ENCODE measurements at places on chromosomes 2 and 18.

DNA sequence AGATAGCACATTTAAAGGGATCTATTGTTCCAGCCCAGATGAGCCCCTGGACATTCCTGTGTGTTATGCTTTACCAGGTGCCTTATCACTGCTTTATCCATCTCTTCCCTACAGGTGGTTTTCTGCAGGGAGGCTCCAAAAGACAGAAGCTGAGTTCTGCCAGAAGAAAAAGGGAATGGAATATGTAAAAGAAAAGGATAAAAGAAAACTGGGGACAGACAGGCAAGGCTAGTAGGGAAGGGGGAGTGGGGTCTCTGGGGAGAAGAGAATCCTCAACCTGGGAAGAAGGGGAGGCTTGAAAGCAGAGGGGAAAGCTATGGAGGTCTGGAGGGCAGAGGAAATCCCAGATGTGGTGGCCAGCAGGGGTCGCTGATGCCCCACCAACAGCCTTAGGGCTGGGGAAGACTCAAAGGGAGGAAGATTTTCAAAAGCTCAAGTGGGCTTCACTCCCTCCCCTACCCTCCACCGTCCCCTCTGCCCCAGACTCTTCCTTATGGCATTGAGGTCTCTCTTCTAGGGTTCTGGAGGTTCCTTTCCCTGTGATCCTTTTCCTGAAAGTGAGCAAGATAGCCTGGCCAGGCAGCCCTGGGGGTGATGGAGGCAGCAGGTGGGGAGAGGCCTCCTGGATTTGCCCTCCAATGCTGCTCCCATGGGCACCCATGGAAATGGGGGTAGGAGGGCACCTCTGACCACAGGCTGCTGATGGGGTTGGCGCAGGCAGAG lies 178.1 kb upstream of the PKDCC start:
- DNase-seq, result peak; percentile 43

DNA sequence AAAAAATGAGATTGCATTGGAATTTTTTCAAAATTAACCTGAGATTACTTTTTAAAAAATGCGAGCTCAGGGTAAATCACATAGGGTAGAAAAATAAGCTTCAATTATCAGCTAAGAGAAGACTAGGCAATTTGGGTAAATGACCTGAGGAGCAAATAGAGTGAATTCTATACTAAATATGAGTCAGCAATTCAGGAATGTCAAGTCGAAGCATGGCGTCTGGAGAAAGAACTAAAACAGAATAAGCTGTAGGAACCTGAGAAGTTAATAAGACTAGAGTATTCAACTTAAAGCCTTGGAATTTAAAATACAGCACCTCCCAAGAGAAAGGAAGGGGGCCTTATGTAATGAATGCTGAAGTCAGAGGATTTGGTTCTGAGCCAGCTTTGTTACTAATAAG lies 487.0 kb downstream of the SUCLG1 start:
- no peak for DNase-seq

- no peak for DNase-seq
Observed at GRCh38 chr2:177598326-177599138, 206.0 kb downstream of the AGPS start.

- DNase-seq, result no peak
Observed at GRCh38 chr18:45384962-45385315, 230.3 kb upstream of the SLC14A2 start.

GRCh38 chr2:240460781-240461431 lies 25.4 kb downstream of the GPC1 start:
- no peak for DNase-seq

- DNase-seq, result no peak
Observed at GRCh38 chr2:111905990-111906735, 7.8 kb downstream of the MERTK start.

- no peak for DNase-seq
Observed at GRCh38 chr2:217127744-217128143, 267.9 kb upstream of the TNP1 start.

DNA sequence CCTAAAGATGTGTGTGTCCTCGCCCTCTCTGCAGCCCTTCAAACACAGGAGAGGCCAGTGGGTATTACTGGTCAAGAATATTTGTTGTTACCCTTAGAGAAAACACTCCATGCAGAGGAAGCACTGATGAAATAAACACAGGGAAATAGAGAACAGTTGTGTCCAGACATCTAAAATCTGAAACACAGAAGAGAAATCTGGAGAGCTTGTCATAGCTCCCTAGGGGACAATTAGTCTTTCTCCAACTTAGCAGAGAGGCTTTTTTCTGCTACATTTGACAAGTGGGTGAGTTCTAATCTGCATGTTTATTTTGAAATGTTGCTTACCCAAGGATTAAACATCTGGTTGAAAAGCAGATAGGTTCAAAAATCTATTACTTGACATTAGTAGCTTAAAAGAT lies 190.1 kb downstream of the CTNNA2 start:
- no peak for DNase-seq

DNA sequence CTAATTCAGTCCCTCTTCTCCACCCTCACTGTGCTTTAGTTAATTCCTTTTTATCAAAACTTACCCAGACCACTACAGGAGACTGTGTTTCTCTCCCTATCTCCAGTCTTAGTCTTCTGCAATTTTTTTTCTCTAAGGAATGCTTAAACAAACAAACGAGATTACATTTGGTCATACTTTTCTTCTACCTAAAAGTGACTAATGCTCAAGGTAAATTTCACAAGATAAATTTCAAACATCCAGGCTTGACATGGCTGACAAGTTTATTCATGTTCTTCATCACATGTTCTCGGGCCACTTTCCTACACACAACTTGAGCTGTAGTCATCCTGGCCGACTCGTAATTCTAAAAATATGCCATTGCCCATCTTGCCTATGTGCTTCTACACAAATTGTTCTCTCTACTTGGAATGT lies 23.2 kb upstream of the ACSL3 start:
- no peak for DNase-seq

DNA sequence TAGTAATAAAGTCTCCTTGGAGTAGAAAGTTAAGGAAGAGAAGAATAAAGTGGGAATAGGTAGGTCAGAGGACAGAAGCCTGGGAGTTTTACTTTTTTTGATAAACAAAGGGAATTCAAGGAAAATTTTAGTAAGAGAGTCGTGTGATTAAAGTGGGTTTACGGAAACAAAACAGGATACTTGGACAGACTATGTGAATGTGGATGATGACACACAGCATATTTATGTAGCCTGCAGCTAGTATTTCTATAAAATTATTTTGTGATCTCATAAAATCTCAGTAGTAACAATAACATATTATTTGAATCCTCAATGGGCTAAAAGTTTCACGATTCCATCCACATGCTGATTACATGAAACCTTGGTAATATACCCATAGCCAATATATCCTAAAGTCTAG lies 450.7 kb upstream of the PIK3C3 start:
- DNase-seq, result no peak

- no peak for DNase-seq
Observed at GRCh38 chr2:11797846-11798245, 51.4 kb downstream of the LPIN1 start.

DNA sequence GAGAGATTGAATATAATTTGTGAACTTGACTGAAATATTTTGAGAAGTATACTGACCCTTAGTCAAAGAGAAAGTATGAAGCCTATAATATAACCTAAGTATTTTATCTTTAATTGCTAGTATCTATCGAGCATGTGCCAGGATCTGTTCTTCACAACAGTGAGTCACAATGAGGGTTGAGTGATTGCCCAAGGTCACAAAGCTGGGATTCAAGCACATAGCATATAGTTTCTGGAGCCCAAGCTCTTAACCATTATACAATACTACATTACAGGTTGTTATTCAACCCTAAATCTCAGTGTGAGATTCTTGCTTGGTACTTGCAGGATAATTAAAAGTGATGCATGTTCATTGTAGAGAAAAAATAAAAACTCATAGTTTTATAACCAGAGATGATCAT lies 97.2 kb downstream of the RAB3GAP1 start:
- no peak for DNase-seq

- no peak for DNase-seq
Observed at GRCh38 chr2:215358312-215358845, 46.5 kb downstream of the ATIC start.

- no peak for DNase-seq
Observed at GRCh38 chr18:6961331-6961730, 156.3 kb downstream of the LAMA1 start.

DNA sequence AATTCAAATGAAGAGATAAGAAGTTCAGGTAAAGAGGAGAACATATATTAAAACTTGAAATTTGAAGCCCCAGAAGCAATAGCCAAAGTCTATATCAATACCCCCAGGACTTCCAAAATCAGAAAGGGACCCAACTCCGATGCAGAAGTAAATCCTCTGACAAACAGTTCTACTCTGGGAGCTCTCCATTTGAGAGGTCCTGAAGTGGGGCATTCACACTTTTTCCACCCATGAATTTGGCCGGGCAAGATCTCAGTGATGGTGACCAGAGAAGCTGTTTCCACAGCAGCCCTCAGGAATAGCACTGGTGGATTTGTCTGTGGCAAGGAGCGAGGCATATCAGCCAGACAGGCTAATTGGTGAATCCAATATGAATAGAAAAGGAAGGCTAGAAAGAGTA lies 313.6 kb upstream of the MC4R start:
- DNase-seq, result no peak

DNA sequence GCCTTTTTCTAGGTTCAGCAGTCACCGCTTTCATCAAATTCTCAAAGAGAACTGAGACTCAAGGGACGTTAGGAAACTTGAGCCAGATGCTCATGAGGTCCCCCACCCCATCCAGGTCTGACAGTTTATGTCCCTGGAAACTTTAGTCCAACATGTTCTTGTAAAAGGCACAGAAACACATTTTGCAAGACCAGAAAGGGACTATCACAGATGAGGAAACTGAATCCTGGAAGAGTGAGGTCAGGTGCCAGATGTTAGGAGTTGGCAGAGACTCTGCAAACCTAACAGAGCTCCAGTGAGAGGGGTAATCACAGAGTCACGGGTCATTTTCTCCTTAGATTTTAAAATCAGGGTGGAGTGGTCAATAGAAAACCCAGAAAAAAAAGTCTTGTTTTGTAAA lies 76.6 kb downstream of the RDH14 start:
- DNase-seq, result no peak

- no peak for DNase-seq
Observed at GRCh38 chr2:241551998-241552737, 6.4 kb upstream of the BOK start.

DNA sequence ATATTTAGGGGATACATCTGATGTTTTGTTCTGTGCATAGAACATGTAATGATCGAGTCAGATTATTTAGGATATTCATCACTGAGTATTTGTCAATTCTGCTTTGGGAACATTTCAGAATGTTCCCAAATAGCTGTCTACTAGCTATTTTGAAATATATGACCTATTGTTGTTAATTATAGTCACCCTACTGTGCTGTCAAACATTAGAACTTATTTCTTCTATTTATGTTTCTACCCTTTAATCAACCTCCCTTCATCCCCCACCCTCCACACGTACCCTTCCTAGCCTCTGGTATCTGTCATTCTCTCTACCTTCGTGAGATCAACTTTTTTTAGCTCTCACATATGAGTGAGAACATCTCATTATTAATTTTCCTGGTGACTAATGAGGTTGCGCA lies 40.9 kb downstream of the ANKRD12 start:
- no peak for DNase-seq

DNA sequence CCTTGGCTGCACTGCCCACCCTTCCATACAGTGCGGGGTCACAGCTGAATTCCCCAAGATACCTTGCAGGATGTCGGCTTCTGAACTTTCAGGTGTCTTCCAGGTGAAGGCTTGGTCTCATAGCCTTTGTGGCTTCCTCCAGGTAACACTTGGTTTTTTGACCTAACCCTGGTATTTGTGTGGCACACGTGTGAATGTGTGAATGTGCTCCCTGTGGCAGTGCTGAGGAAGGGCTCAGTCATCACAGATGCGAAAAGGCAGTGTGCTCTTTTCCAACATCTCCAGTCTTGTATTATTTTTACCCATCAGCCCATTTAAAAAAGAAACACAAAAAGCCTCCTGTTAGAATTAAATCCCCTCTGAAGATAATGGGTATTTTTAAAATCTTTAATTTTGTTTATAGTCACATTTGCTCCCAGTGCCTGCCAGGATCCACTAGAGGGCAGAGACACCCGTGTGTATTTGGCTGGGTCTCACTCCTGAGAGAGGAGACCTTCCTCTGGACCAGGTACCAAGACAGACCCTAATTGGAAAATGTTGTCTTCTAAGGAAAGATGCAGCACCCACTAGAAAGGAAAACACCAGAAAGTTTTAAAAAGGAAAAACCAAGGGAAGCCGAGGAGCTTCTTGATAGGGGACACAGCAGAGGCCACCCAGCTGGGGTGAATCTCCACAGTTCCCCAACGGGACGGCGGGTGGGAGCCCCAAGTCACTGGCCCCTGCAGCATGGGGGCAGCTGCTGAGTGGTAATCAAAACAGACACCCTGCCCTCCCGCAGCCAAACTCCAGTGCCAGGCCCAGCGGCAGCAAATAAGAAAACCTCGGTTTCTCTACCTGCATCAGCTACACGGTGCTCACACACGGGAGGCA lies 27.7 kb downstream of the FAM110C start:
- no peak for DNase-seq

GRCh38 chr2:189372688-189373257 lies 68.5 kb upstream of the WDR75 start:
- DNase-seq, result no peak

- DNase-seq, result peak; percentile 64
Observed at GRCh38 chr2:42494355-42495233, 812 bp upstream of the KCNG3 start.

Data from SHP77 (cell line).